Right ventricle myocardium inferior (tissue), 1 donor: ENCODE measurements at places on chromosomes 3 and 15.

GRCh38 chr3:29731050-29731449 is 450.2 kb downstream of the RBMS3 start:
- no peak for DNase-seq

DNA sequence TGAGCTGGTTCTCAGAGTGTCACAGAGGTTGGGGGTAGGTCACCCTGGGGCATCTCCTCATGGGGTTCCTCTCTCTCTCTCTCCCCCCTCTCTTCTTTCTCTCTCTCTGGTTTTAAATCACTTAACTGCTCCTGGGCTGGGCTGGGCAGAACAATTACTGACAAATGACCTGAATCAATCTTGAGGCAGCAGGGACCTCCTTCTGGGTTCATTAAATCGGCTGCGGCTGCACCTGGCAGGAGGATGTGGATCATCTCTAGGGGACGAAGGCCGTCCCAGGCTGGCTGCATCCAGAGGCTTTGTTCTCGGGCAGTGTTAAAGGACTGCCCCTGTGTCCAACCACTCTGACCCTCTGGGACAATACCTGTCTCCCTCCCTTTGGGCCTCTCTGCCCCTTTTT is 143.1 kb downstream of the TLE3 start:
- no peak for DNase-seq

DNA sequence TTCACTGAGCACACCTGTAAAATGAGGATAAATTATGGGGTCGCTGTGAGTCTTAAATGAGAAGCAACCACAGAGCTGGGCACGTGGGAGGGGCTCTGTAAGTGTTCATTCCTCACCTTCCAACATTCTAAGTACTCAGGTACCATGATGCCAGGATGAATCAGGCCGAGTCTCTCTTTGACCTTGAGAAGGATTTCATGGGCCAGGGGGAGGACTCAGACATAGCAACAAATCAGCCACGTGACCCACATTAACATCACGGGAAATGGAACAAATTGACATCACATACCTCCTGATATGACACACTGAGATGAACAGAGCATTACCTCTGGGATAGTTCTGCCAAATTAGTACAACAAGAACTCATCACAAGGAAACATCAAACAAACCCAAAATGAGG is 35.2 kb upstream of the USP3 start:
- DNase-seq: no peak

GRCh38 chr3:150177673-150178381 is 207.1 kb upstream of the PFN2 start:
- DNase-seq: no peak
